ENCODE measurements at places on chromosomes 5 and 9.
A peak's percentile ranks its signal among the peaks of the same experiment; 100 is the strongest.

DNA sequence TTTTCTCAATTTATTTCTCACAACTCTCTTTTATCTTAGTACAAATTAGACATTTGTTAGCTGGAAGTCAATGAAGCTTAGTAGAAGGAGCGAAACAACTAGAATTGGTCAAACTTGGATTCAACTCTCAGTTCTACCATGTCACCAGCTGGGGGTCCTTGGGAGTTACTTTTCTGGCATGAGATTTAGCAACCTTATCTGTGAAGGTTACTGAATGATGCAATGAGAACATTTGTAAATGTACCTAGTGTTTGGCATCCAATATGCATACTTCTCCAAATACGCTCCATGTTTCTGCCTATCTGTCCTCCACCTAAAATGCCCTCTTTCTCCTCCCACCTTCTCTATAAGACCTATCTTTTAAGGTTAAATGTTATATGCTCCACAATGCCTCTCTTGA lies 6.3 kb downstream of the HNRNPA0 start:
- DNase-seq = no peak

GRCh38 chr5:134091626-134092121 lies 22.8 kb upstream of the TCF7 start:
- DNase-seq = no peak

- DNase-seq = no peak
Measured at GRCh38 chr9:21097817-21098216, 20.1 kb upstream of the IFNB1 start.

DNA sequence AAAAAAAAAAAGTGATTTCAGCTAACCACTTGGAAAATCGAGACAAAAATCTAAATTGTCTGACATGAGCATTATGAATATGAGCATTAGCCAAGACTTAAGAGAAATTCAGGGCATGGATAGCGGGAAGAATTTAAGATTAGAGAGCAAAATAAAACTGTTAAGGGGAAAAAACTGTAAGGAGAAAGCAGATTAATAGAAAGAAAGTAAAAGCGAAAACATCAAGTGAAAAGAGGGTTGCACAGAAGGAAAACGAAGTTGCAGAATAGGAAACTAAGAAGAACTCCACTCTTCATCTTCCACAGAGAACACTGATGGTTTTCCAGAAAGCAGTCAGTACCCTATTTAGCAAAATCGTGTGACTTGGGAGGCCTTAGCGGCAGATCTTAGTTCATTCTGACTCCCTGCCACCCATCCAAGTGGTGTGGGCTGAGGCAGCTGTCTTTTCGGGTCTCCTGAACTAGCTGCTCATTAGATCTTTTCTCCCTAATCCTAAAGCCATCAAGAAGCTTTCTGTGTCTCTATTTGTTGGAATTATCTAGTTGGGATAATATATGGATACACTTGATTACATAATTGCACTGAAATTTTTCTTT lies 3.7 kb downstream of the NIM1K start:
- DNase-seq = no peak

GRCh38 chr9:126394802-126395201 lies 68.2 kb downstream of the MVB12B start:
- no peak for DNase-seq

GRCh38 chr5:81965524-81965923 lies 6.3 kb upstream of the ATG10 start:
- DNase-seq = no peak

GRCh38 chr5:58924306-58924705 lies 341.4 kb downstream of the RAB3C start:
- no peak for DNase-seq

DNA sequence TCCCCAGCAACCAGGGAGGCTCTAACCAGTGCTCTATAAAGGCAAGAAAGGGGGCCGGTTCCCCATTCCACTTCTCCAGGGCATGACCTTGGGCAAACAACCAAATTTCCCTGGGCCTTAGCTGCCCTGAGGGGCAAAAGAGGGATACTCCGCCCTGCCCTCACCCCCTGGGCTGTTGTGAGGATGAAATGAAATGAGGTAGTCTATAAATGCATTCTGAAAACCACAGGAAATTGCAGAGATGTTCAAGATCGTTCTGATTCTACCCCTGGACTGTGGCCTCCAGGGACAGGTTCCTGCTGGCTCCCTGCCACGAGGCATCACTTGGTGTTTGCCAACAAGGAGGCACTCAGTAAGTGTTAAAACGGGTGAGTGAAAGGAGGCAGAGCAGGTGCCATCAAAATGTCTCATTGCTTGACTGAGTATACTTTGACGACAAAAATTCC lies 5.7 kb downstream of the RAPGEF1 start:
- peak; percentile 67 for DNase-seq

- DNase-seq = no peak
Measured at GRCh38 chr5:38653389-38653788, 96.9 kb upstream of the LIFR start.

DNA sequence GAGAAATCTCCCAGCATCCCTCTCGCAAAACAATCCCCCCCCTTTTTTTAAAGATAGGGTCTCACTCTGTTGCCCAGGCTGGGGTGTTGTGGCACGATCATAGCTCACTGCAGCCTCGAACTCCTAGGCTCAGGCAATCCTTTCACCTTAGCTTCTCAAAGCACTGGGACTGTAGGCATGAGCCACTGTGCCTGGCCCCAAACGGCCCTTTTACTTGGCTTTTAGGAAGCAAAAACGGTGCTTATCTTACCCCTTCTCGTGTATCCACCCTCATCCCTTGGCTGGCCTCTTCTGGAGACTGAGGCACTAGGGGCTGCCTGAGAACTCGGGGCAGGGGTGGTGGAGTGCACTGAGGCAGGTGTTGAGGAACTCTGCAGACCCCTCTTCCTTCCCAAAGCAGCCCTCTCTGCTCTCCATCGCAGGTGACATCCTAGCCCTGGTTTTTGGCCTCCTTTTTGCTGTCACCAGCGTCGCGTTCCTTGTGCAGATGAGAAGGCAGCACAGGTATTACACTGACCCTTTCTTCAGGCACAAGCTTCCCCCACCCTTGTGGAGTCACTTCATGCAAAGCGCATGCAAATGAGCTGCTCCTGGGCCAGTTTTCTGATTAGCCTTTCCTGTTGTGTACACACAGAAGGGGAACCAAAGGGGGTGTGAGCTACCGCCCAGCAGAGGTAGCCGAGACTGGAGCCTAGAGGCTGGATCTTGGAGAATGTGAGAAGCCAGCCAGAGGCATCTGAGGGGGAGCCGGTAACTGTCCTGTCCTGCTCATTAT lies 6.8 kb downstream of the CA9 start:
- no peak for DNase-seq

- no peak for DNase-seq
Measured at GRCh38 chr5:77513321-77513720, 21.2 kb upstream of the WDR41 start.

DNA sequence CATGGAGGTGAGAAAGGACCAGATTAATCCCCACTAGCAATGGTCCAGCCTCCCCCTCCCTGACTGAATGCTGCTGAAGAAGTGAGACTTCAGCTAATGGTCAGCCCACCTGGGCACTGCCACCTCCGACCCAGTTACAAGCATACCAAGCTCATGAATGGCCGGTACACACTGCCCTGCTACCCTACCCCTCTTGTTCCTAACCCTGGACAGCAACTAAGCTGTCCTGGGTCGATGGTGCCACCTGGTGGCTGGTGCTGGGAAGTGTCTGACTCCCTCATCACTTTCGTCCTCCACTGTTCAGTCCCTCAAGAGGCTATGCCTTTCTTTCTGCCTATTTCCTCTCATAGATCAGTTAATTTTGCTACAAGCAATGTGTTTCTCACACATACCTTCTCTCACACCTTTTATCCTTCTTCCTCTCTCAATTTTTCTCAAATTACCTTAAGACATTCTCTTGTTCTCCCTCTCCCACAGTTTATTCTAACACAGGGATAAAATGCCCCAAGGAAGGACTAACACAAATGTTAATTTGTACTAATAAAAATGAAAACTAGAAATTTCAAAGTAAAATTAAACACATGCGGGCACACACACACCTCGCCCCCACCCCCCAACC lies 42.4 kb downstream of the PAX5 start:
- no peak for DNase-seq

GRCh38 chr5:166962461-166962860 lies 1329.0 kb upstream of the WWC1 start:
- no peak for DNase-seq

DNA sequence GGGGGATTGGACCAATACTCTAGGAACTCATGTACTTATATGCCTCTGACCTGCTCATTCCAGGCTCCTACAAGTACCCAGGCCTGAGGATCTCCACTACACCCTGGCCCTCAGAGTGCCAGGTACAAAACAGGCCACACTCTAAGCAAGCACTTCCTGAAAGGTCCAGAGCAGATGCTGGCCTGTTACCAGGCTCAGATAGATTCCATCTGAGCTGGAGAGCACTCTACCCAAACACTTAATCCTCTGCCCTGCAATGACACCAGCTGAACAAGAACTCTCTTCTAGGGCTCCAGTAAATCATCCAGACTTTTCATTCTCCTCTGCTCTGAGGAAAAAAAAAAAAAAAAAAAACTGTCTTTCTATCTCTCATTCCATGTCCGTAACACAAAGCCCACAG lies 2.9 kb downstream of the P4HA2 start:
- no peak for DNase-seq

DNA sequence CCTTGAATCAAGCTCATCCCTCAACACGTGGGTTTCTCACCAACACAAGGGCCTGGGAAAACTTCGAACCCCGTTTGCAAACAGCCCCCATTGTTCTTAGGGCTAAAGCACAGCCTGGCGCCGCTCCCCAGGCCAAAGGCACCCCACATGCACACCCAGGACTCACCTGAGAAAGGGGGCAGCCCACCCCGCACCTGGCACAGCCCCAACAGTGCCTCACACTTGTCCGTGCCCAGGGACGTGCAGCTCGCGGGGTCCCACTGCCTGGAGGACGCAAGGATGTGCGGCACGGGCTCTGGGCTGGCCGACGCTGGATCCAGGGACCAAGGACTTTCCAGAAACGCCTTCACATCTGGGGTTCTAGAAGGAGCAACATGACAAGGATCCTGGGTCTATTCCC lies 2.8 kb downstream of the SOHLH1 start:
- no peak for DNase-seq

GRCh38 chr5:39822020-39822419 lies 397.2 kb upstream of the DAB2 start:
- DNase-seq = no peak

GRCh38 chr5:110096419-110096818 lies 406.7 kb downstream of the MAN2A1 start:
- DNase-seq = no peak
